ENCODE measurements at places on chromosomes 12 and 14. TPM values are rescaled to one million over a fixed set of nuclear protein-coding genes. Genes with fewer than 3 reads are reported as not detected.

DNA sequence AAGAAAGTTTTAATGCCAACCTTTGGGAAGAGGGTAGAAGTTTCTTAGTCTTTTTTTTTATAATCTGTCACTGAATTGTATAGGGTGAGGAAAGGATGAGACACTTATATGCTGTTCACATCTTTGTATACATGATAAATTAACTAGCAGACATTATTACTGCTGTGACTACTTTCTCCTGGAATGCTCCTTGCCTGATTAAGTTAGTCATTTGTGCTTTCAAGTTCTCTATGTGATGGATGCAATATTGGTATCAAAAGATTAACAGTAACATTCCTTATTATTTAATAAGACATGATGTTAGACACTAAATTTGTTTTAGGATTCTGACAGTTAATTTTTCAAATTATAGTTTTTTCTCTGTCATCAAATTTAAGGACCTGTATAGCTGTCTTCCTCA is 223.4 kb upstream of the GARIN2 start:
- no peaks in the 10 kb centered on the region for H3K36me3 ChIP-seq
- H3K4me1 ChIP-seq: no peaks in the 10 kb centered on the region
- H3K4me3 ChIP-seq: no peak overlapping the region
- H3K27me3 ChIP-seq: no peaks in the 10 kb centered on the region
- H3K27ac ChIP-seq: no peak overlapping the region

RFLNA gene
- 11.3 TPM for total RNA-seq

DNA sequence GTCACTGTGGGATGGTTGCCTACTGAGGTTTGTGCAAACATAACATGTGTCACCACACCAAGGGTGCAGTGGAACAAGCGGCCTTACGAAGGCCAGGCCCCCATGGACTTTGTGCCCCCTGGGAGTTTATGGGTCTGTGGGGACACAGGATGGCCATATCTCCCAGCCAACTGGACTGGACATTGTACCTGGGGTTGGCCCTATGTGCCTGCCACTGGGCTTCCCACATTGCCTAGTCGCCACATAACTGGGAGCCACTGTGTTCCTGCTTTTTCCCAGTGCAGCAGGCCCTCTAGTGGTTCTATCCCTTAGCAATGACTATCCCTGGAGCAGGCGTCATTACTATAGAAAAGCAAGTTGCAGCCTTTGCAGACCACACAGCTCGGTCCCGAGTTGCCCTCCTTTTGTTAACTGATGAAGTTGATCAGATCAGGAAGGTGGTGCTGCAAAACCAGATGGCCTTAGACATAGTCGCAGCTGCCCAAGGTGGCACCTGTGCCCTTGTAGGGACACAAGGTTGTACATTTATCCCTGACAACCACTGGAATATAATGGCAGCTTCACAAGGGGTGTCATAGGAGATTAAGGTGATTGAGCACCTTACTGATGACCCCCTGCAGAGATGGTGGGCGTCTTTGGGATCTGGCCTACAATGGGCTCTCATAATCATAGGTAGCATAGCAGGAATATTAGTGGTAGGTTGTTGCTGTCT is 15.2 kb upstream of the RNASE12 start:
- no peaks in the 10 kb centered on the region for H3K27me3 ChIP-seq
- peak; percentile 67 for DNase-seq
- no peak overlapping the region for H3K4me3 ChIP-seq
- H3K36me3 ChIP-seq: no peaks in the 10 kb centered on the region

SERPINA10 gene
- not detected for total RNA-seq

GRCh38 chr12:93638954-93639353 is 38.2 kb upstream of the CRADD start:
- peaks cover 4% of the 10 kb centered on the region for H3K27me3 ChIP-seq
- H3K36me3 ChIP-seq: no peaks in the 10 kb centered on the region
- H3K4me1 ChIP-seq: peaks cover 10% of the 10 kb centered on the region
- DNase-seq: no peak
- H3K4me3 ChIP-seq: no peak overlapping the region

DNA sequence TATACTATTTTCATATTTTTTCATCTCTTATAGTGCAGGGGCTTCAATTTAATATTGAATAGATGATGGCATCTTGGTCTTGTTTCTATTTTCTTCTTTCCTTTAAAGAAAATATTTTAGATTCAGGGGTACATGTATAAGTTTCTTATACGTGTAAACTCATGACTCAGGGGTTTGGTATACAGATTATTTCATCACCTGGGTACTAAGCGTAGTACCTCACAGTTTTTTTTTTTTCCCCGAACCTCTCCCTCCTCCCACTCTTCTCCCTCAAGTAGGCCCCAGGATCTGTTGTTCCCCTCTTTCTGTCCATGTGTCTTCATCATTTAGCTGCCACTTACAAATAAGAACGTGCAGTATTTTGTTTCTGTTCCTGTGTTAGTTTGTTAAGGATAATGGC is 172.6 kb downstream of the TMTC3 start:
- H3K36me3 ChIP-seq: no peaks in the 10 kb centered on the region
- H3K27me3 ChIP-seq: no peaks in the 10 kb centered on the region
- no peak for DNase-seq
- no peaks in the 10 kb centered on the region for H3K4me1 ChIP-seq
- no peak overlapping the region for H3K27ac ChIP-seq

HOXC10 gene
- total RNA-seq: not detected

SLC17A8 gene
- total RNA-seq: 0.26 TPM

GRCh38 chr14:83140756-83141155 is 1607.1 kb upstream of the SEL1L start:
- H3K27me3 ChIP-seq: no peaks in the 10 kb centered on the region
- DNase-seq: no peak
- H3K4me1 ChIP-seq: peaks cover 7% of the 10 kb centered on the region
- no peaks in the 10 kb centered on the region for H3K36me3 ChIP-seq

All from WTC11 (cell line).